ENCODE measurements at places on chromosomes 13 and 19.

GRCh38 chr13:73450583-73450982 lies 391.8 kb downstream of the KLF5 start:
- no peak for DNase-seq

GRCh38 chr13:112961457-112962369 lies 7.3 kb upstream of the MCF2L start:
- peak; percentile 22 for DNase-seq

DNA sequence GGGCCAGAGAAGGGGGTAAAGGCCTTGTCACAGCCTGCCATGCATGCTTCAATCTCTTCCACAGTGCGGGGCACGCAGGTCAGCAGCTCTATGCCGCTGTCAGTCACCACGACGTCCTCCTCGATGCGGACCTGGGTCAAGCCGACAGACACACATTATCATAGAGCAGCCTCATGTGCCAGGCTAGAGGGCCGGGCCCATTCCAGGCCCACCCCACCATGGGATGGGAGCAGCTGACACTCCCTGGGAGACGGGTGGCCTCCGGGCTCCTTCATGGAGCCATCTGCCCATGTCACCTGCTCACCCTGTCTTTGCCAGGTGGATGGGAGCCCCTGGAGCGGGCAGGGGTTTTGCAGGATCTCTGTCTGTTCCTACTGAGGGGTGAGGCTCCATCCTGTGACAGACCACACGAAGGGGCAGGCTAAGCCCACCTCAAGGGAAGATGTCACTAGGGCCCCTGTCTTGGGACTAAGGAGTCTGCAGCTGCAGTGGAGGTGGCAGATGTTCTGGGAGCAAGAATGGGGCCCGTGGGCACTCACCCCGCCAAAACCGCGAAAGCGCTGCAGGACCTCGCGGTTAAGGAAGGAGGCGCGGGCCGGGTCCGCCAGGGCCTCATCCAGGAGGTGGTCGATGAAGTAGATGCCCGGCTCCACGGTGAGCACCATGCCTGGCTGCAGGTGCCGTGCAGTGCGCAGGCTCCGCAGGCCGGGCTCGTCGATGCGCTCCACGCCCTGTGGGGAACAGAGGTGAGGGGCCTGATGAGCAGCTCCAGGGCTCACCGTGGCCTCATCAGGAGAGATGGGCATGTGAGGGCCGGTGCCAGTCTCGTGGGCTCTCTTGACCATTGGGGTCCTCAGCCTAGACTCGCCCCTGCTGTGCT lies 14.1 kb downstream of the CEBPG start:
- no peak for DNase-seq

DNA sequence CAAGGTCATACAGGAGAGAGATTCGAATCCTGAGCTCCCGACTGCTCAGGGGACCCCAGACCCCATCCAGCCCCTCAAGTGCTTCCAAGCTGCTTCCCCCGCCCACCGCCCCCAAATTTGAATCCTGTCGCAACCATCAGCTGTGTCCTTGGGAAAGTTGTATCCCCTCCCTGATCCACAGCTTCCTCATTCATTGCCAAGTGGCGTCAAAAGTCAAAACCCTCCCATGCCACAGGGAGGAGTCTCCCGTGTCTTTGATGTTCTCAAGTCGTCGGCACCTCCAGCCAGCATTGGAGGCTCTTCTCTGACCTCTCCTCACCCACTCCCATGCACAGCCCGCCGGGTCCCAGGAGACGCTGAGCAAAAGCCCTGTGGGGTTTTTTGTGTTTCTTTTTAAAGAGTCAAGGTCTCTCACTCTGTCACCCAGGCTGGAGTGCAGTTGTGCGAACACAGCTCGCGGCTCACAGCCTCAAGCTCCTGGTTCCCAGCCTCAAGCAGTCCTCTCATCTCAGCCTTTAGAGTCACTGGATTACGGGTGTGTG lies 2.8 kb upstream of the IFI30 start:
- no peak for DNase-seq

DNA sequence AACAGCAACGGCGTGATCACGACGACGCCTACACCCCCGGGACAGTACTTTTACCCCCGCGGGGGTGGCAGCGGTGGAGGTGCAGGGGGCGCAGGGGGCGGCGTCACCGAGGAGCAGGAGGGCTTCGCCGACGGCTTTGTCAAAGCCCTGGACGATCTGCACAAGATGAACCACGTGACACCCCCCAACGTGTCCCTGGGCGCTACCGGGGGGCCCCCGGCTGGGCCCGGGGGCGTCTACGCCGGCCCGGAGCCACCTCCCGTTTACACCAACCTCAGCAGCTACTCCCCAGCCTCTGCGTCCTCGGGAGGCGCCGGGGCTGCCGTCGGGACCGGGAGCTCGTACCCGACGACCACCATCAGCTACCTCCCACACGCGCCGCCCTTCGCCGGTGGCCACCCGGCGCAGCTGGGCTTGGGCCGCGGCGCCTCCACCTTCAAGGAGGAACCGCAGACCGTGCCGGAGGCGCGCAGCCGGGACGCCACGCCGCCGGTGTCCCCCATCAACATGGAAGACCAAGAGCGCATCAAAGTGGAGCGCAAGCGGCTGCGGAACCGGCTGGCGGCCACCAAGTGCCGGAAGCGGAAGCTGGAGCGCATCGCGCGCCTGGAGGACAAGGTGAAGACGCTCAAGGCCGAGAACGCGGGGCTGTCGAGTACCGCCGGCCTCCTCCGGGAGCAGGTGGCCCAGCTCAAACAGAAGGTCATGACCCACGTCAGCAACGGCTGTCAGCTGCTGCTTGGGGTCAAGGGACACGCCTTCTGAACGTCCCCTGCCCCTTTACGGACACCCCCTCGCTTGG lies 966 bp downstream of the JUNB start:
- peak; percentile 74 for DNase-seq

DNA sequence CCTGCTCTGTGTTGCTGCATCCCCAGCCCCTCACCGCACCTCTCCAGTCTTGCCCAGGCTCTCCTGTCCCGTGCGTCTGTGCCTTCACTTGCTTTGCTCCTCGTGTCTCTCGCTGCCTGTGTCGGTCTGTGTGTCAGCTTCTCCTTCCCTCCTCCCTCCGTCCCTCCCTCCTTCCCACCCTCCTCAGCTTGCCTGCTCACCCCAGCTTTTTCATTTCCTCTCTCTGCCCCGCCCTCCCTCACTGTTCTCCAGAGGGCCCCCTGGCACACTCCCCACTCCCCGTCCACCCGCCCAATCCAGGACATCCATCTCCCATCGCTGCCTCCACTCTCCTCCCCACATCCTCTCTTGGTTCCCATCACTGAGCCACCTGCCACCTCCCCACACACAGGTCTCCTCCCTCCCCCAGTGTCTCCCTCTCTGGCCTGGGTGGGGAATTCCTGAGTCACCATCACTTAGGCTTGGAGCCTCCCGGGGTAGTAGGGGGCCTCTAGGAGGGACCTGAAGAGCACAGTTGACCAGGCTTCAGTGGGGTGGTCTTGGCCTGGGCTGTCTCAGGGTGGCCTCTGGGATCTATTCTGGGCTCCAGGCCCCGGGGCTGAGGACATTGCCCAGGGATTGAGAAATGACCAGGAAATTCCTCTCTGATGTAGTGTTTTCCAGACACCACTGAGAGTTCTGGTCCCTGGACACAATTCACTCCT lies at the start of gene PTGIR:
PTGIR (minus strand) TSS at position 132 of the 704 bp plus-strand sequence. CDS start 864 bp downstream, outside the sequence.
- peak; percentile 69 for DNase-seq

GRCh38 chr13:32001154-32001768 lies 30.3 kb upstream of the FRY start:
- DNase-seq, result no peak

DNA sequence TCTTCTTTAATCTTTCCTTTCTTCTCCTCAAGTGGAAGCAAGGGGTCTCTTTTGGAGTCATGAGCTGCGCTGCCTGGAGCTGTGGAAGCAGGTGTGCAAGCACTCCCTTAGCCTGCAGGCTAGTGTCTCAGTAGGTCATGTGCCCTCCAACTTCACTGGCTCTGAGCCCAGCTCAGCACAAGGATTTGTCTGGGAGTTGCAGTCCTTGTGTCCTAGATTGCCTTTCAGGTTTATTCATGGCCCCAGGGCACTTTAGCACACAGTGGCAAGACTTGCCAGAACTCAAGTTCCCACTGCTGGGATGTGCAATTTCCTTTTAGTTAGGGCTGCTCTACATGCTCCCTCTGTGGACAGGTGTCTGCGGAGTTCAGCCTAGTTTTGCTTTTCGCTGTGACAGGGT lies 211.7 kb downstream of the LIG4 start:
- no peak for DNase-seq

DNA sequence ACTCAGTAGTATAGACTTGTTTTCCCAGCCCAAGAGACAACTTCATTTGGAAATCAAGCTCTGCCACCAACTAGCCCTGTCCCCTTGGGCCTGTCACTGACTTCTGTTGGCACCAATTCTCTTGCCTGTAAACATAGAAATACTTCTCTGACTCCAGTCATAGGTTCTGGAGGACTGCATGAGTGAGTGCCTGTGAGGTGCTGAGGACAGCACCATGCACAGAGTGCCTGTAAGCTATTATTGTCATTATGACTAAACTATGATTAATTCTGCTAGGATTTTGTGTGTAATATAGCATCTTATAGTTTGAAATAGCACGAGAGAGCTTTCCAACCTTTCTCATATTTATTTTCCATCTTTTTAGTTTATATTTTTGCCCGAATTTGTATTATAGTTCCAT lies 247.9 kb downstream of the MYO16 start:
- no peak for DNase-seq

DNA sequence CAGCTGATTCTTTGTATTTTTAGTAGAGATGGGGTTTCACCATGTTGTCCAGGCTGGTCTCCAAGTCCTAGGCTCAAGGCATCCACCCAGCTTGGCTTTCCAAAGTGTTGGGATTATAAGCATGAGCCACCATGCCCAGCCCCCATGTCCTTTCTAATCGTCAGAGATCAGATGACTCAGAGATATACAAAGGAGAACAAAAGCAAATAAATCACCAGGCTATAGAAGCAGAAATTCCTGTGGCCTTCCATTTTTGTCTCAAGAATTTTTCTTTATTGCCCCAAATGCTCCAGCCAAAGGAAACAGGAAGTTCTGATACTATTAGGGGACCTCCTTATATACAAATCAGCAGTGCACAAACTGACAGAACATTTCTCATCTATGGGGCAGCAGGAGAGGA lies 207.8 kb downstream of the RFC3 start:
- no peak for DNase-seq

DNA sequence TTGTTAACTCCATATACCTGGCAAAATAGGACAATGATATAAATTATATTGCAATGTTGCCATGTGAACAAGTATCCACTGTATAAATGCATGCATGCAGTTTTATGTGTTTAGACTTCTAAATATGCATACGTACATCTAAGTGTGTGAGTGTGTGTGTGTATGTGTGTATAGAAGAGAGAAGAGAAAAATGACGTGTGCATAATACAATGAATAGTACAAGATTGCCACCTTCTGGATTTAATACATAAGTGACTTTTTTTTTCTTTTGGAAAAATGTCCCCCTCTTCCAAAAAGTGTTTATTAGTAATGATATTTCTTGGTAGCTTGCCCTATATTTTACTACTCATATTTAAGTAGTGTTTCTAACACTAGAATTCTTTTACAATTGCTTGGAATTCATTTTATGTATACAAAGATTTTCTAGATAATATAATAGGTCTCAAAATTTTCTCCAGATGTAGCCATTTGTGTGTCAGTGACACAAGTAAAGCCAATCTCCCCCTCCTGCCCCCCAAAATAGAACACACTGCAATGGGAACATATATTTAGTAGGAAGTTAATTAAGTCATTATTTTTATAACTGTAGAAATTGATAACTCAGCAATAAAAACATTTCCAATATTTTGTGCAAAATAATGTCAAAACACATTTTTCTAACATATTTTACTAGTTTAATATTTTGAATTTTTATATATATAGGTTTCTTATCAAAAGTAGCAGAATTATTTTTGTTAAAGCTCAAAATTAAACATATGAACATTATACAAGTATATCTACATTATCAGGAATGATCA lies 783.3 kb upstream of the ATXN8OS start:
- DNase-seq, result no peak

- no peak for DNase-seq
These were observed 76.5 kb downstream of the FGF14 start for GRCh38 chr13:102325321-102325720.

GRCh38 chr19:10195199-10195519 lies 406 bp upstream of the DNMT1 start:
- DNase-seq, result no peak

- no peak for DNase-seq
These were observed 12.5 kb downstream of the CEACAM3 start for GRCh38 chr19:41808663-41809566.

GRCh38 chr13:99367663-99368448 lies 60.7 kb upstream of the GPR183 start:
- no peak for DNase-seq

DNA sequence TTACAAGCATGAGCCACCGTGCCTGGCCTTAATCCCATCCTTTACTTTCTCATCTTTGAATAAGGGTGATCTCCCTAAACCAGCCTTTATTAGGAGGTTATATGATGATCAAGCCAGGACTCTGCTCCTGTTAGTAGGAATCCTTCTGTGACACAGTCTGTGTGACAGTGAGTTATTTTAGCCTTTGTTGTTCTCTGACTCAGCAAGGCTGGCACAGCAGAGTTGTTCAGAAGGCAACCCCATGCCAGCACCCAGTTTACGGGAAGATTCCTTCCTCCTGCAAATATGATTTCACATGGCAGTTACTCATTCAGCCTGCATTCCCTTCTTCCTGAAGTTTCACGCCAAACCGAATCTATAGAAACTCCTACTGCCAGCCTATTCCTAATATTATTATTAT lies 10.5 kb upstream of the MIER2 start:
- DNase-seq, result no peak

GRCh38 chr13:80560609-80561008 lies 219.7 kb upstream of the SPRY2 start:
- DNase-seq, result no peak

DNA sequence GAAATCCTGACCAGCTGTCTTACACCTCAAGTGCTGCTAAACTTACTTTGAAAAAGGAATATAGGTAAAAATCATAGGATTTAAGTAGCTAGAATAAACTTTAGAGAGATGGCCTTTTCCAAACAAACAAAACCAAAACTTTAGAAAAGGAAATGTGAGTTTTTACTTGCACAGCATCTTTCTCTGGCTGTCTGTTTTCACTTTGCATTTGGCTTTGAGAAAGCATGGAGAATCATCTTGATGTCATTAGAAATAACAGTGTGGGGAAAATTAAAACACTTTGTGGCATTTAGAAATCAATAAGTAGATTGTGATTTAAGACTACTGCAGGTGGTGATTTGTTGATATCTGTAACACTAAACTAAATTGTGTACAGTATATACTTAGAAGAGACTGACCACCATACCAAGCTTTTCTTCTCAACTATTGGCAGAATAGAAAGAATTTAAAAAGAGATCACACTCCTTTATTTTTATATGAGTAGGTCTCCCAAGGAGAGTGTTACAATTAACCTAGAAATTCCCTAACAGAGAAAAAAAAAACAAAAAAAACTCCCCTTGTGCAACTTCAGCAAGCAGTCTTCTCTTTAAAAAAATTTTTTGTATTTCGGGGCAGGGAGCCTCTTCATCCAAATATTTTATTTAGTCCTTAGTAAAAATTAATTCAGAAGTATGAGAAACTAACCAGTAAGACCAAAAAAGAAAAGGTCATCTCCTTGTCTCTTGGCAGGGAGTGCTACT lies 6.1 kb downstream of the WDFY2 start:
- DNase-seq, result no peak

DNA sequence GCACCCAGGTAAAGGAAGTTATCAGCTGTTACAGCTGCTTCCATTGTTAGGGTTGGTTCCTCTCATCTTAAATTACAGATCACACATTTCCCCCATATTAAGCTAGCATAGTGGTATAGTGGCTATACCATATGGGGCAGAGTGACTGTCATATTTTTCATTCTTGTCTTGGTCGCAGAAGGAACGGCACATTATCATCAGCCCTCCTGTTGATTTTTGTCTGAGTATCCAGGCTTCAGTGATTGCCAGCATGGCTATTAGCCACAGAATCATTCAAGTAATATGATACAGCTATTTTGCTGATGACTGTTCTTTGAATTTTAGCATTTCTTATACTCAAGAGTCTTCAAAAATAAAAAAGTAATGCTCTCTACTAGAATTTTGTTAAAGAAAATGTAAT lies 240.9 kb downstream of the LIG4 start:
- no peak for DNase-seq

All from left hindlimb (tissue), 1 donor.